Lung (tissue), 17 donors: ENCODE measurements at places on chromosomes 6 and 20.
A peak's percentile ranks its signal among the peaks of the same experiment; 100 is the strongest.

GRCh38 chr20:22404419-22405170, 179.8 kb downstream of the FOXA2 start:
- no peak overlapping the region for H3K4me3 ChIP-seq
- DNase-seq: no peak
- H3K4me1 ChIP-seq: peaks cover 6% of the 10 kb centered on the region

- DNase-seq: no peak
- H3K36me3 ChIP-seq: no peaks in the 10 kb centered on the region
- no peaks in the 10 kb centered on the region for H3K4me1 ChIP-seq
- H3K27me3 ChIP-seq: no peaks in the 10 kb centered on the region
- H3K4me3 ChIP-seq: no peak overlapping the region
These were observed 65.1 kb downstream of the HIVEP1 start for GRCh38 chr6:12077021-12077710.

DNA sequence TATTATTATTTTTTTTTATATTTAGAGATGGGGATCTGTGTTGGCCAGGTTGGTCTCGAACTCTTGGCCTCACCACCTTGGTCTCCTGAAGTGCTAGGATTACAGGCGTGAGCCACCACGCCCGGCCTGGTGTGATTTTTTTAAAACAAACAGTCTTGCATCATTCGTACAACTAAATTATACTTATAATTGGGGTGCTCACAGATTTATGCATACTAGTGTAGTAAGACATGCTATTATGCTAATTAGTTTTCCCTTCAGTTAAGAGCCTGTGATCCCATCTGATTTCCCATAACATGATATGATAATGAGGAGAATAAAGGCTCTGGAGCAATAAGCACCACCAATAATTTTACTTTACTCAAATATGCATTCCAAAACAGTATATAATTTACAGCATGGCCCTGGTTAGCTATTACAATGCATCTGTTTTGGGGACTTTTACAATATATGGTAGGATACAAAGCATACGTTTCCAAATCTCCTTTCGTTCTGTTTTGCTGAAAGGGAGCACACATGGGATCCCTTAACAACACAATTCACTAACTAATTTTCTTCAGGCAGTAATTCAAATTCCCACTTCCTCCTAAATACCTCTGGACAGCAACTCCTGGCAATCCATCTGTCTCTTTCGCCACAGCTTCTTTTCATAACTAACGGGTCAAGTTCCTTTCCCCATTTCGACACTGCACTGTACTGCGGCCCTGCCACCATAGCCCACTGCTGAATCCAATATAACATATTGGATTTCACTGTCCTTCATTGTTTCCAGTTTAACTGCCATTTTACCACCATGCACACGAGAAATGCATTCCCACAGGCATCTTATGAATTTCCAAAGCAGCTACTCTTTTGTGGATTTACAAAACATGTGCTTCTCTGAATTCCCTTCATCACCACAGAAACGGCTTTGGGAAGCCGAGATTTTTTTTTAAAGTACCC, 1.7 kb downstream of the NUDT3 start:
- H3K27me3 ChIP-seq: no peaks in the 10 kb centered on the region
- H3K36me3 ChIP-seq: no peaks in the 10 kb centered on the region
- peak overlapping the region; percentile 92 for H3K27ac ChIP-seq
- DNase-seq: peak; percentile 75
- no peak overlapping the region for H3K4me3 ChIP-seq

- H3K27ac ChIP-seq: no peak overlapping the region
- no peaks in the 10 kb centered on the region for H3K27me3 ChIP-seq
- H3K4me3 ChIP-seq: no peak overlapping the region
These were observed 200.7 kb upstream of the SPTLC3 start for GRCh38 chr20:12808006-12808567.

- H3K27me3 ChIP-seq: no peaks in the 10 kb centered on the region
- no peak overlapping the region for H3K4me3 ChIP-seq
- H3K36me3 ChIP-seq: no peaks in the 10 kb centered on the region
- no peak for DNase-seq
These were observed 71.2 kb downstream of the CBLN4 start for GRCh38 chr20:55934146-55934545.

DNA sequence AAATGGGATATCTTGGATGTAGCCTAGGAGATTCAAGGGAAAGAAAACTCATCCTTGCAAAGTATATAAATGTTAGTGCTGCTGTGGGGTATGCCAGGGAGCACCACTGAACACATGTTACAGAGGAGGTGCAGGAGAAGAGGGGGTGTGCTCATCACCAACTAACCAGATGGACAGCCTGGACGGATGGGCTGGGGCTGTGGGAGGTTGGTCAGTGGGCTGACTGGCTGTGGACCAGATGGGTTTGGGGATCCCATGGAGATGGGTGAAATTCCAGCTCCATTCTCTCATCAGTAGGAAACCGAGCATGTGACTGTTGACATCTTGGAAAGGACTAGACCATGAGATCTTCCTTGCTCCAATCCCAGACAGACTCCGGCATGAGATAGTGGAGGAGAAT, 201.0 kb downstream of the LRFN2 start:
- no peaks in the 10 kb centered on the region for H3K4me1 ChIP-seq
- H3K36me3 ChIP-seq: no peaks in the 10 kb centered on the region
- no peak overlapping the region for H3K27ac ChIP-seq
- no peak overlapping the region for H3K4me3 ChIP-seq
- H3K27me3 ChIP-seq: no peaks in the 10 kb centered on the region

GRCh38 chr6:4346659-4347333, 211.4 kb upstream of the ECI2 start:
- no peak overlapping the region for H3K27ac ChIP-seq
- DNase-seq: no peak
- no peaks in the 10 kb centered on the region for H3K36me3 ChIP-seq
- no peak overlapping the region for H3K4me3 ChIP-seq
- H3K4me1 ChIP-seq: no peaks in the 10 kb centered on the region

DNA sequence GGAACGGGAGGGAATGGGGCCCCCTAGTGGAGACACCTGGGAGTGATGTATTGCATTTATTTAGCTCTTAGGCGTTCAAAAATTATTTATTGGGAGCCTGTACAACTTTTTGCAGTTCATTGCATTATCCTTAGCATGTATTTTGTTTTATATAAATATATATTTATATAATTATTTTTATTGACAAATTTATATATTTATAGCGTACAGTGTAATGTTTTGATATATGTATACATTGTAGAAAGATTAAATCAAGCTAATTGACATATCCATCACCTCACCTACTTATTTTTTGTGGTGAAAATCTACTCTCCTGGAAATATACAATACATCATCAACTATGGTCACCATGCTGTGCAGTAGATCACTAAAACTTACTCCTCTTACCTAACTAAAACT, 975 bp downstream of the SIRT5 start:
- H3K4me1 ChIP-seq: no peaks in the 10 kb centered on the region
- H3K27me3 ChIP-seq: no peaks in the 10 kb centered on the region
- H3K36me3 ChIP-seq: no peaks in the 10 kb centered on the region
- peak overlapping the region; percentile 95 for H3K27ac ChIP-seq

DNA sequence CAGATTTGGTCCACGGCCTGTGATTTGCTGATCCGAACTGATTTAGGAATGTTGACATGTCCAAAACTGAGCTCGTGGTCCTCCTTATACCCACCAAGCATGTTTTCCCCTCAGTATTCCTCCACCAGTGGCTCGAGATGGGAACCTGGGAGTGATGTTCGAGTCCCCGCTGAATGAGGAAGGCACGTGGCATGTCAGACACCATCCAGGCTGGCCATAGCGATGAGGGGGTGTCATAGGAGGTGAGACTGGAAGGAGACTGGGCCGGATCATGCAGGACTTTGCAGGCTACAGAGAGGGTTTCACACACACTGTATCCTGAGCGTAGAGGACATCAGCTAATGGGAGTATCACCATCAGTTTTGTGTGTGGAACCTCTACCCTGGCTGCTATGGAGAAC, 78.2 kb downstream of the TOX2 start:
- no peaks in the 10 kb centered on the region for H3K27me3 ChIP-seq
- no peaks in the 10 kb centered on the region for H3K4me1 ChIP-seq
- DNase-seq: no peak
- no peak overlapping the region for H3K27ac ChIP-seq

- H3K27me3 ChIP-seq: no peaks in the 10 kb centered on the region
- peak; percentile 34 for DNase-seq
- no peak overlapping the region for H3K27ac ChIP-seq
- H3K4me3 ChIP-seq: no peak overlapping the region
- no peaks in the 10 kb centered on the region for H3K36me3 ChIP-seq
These were observed 154.9 kb downstream of the SOX4 start for GRCh38 chr6:21748343-21749056.

DNA sequence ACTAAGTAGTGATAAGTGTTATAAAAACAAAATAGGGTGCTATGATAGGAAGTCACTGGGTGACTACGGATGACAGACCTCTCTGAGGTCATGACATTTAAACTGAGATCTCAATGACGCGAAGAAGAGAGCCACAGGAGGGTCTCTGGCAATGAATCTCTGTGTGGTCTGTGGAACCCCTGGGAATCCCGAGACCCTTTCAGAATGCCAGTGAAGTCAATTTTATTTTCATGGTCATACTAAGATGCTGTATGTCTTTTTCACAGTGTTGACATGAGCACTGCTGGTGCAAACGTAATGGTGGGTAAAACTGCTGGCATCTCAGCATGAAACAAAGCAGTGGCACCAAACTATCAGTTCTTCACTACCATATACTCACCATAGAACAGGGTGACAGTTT, 155.0 kb downstream of the GJA10 start:
- H3K4me3 ChIP-seq: no peak overlapping the region
- H3K36me3 ChIP-seq: no peaks in the 10 kb centered on the region
- no peak for DNase-seq
- no peaks in the 10 kb centered on the region for H3K27me3 ChIP-seq

GRCh38 chr6:30914854-30915590, 984 bp downstream of the VARS2 start:
- H3K27me3 ChIP-seq: no peaks in the 10 kb centered on the region
- peak overlapping the region; percentile 95 for H3K27ac ChIP-seq
- peak overlapping the region; percentile 57 for H3K4me3 ChIP-seq

DNA sequence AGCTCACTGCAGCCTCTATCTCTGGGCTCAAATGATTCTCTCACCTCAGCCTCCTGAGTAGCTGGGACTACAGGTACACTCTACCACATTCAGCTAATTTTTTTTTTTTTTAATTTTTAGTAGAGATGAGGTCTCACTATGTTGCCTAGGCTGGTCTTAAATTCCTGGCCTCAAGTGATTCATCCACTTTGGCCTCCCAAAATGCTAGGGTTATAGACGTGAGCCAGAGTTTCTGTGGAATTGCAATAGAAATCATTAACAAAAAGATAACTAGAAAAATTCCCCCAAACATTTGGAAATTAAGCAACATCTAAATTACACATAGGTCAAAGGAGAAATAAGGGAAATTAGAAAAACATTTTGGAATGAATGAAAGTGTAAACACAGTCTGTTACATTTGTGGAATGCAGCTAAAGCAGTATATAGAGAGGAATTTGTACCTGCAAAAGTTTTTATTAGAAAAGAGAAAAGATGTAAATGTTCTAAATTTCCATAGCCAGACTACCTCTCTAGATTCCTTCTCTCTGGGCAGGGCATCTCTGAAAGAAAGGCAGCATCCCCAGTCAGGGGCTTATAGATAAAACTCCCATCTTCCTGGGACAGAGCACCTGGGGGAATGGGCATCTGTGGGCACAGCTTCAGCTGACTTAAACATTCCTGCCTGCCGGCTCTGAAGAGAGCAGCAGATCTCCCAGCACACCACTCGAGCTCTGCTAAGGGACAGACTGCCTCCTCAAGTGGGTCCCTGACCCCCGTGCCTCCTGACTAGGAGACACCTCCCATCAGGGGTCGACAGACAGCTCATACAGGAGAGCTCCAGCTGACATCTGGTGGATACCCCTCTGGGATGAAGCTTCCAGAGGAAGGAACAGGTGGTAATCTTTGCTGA, 51.3 kb downstream of the ATRN start:
- no peak overlapping the region for H3K27ac ChIP-seq
- no peak for DNase-seq
- H3K4me3 ChIP-seq: no peak overlapping the region
- H3K4me1 ChIP-seq: no peaks in the 10 kb centered on the region

GRCh38 chr6:160943997-160944396, 47.6 kb upstream of the MAP3K4 start:
- no peaks in the 10 kb centered on the region for H3K4me1 ChIP-seq
- H3K27ac ChIP-seq: no peak overlapping the region
- no peak overlapping the region for H3K4me3 ChIP-seq

GRCh38 chr6:144647406-144647964, 362.4 kb downstream of the UTRN start:
- H3K4me1 ChIP-seq: peaks cover 2% of the 10 kb centered on the region
- H3K27ac ChIP-seq: no peak overlapping the region
- no peak overlapping the region for H3K4me3 ChIP-seq
- no peaks in the 10 kb centered on the region for H3K36me3 ChIP-seq
